ENCODE measurements at places on chromosomes 6 and 20.

DNA sequence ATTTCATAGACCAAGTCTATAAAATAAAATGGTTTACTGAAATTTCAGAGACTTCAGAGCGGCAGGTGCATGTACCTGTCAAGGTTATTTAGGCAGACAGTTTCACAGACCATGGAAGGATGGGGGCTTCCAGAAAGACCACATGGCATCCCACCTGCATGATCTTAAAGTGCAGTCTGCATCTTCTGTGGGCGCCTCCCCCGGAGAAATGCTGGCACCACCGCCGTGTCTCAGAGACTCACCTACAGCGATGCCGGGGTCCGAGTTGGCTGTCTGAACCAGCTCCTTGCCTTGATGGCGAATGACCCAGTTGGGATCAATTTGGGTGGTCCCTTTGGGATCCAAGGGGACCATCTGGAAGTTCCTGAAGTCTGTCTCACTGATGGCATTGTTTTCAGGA, 30.6 kb downstream of the THBS2 start:
- no peak for DNase-seq

DNA sequence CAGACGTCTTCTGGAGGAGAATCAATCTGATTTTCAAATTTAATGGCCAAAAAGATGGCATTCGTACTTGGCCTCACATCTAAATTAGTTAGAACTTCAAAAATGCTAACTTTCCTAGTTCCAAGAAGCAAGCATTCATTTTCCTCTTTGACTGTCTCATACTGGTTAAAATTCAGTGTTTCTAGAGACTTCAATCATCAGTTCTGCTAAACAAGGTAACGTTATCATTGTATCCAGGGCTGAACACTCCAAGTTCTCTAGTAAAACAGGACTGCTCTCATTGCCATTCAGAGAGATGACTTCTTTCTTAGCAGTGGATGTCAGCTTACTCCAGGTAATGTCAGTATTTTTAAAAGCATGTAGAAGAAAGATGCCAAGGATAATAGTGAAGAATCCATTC, 34.6 kb upstream of the ENTPD6 start:
- no peak for DNase-seq

GRCh38 chr6:24931296-24931695, 4.5 kb downstream of the RIPOR2 start:
- no peak for DNase-seq

DNA sequence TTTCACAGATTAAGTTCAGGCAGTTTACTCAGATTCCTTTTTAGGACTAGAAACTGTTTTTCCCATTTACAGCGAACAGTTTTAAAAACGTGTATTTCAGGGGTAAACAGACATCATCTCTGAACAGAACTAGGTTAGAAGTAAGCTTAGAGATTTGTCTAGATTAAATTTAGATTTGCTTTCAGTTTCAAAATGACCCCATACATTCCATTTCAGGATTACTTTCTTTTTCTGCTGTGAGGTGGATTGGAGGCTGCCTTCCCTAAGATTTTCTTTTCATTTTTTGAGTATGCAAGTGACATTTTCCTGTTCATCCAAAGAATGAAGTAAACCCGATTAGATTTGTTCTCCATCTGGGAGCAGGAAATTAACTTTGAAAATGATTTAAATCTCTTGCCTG, 747.2 kb downstream of the KHDRBS2 start:
- no peak for DNase-seq

DNA sequence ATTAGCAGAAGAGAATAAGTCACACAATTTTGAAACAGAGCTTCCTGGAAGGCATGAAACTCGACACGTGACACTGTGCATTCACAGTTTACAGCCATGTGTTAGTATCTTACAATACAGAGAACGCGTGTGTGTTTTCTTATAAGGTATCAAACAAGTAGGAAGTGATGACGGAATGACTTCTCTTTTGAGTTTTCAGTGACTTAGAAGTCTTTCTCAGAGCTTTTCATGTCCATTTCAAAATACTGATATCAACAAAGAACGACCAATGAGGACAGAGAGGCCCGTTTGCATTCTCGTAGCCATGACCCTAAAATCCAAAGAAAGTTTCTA, 36.6 kb upstream of the DUSP22 start:
- DNase-seq: no peak

DNA sequence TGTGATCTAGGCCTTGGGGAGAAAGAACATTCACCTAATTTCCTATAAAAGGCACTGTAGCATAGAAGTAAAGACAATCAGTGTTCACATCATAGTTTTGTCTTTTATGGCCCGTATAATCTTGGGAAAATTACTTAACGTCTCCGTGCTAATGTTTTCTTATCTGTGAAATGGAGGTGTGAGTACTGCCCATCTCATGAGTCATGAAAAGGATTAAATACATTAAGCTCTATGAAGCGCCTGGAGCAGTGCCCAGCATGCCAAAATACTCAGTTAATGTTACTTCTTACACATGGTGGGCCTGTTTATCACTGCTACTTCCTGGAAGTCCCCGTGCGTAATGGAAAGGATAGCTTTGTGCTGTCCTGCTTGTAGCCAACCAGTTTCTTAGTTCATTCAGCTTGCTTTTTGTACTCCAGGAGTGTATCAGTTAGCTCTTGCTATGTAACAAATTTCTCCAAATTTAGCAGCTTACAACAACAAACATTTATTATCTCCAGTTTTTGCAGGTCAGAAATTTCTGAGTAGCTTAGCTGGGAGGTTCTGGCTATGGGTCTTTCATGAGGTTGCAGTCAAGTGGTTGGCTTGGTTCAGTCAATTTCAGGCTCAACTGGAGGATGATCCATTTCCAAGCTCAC, 103.6 kb upstream of the BMP2 start:
- no peak for DNase-seq

DNA sequence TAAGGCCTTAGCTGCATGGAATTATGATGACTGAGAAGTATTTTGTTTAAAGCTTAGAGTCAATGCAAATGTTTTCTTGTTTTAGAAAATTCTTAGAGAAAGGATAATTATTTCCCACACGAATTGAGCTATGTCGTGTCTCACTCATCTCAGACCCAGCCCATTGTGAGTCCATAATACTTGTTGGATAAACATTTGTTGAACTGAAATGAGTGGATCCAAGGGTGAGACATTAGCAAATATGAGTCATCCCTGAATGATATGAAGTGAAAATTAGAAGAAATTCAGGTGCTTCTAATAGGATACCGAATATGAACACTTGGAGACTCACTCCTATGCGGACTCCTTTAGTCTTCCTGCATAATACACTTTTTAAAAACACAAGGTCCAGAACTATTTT, 41.6 kb upstream of the ARMC2 start:
- DNase-seq: no peak

GRCh38 chr20:54476169-54477009, 996 bp downstream of the DOK5 start:
- no peak for DNase-seq

DNA sequence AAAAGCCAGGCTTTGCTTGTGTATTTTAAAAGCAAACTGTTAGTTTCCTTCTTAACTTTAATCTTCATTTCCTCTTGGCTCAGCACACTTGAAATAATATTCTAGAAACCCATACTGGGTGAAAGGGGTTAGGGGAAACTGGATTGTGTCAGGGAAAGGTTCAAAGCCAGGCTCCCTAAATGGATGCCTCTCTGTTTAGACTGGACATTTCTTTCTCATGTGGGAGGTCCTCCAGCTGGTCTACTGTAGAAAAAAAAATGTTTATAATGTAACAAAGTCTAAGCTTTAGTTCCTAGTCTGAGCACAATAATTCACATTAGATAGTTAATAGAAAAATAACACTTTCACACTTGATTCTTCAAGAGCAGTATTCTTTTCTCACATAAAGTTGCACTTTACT, 89.0 kb upstream of the AKIRIN2 start:
- no peak for DNase-seq
